ENCODE measurements at places on chromosomes 2 and 18.

DNA sequence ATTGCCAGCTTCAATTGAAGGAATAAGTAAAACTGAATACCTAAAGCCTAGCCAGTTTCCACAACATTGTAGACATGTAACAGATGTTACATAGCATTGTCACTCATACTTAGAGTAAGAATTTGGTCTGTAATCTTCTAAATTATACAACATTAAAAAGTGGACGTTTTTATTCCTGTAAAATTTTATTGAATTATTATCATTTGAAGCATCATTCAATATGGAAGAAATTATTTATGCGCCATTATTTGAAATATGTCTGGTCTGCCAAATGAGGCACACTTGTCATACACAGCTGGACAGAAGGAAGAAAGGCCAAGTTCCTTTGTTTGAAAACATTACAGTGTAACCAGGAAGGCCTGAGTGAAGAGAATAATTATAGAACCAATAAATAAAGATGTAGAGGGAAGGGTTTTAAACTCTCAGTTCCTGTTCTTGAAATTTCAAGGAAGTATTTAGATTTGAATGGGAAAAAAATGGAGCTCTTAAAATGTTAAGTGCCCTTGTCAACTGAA is 575.5 kb downstream of the LRRTM4 start:
- no peak for DNase-seq

GRCh38 chr2:98026292-98026691 is 30.5 kb upstream of the TMEM131 start:
- no peak for DNase-seq

DNA sequence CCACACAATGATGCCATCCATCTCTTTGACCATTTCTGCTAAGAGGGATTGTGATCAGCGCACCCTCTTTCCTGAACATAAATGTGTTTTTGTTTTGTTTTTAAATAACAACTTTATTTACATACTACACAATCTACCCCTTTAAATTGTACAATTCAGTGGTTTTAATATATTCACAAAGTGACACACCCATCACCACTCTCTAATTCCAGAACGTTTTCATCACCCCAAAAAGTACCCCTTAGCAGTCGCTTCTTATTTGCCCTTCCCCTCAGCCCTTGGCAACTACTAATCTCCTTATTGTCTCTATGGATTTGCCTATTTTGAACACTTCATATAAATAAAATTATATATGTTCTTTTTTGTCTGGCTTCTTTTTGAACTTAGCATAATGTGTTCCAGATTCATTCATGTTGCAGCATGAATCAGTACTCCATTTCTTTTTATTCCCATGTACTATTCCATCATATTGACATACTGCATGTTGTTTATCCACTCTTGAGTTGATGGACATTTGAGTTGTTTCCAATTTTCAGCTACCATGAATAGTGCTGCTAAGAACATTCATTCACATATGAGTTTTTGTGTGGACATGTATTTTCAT is 150.9 kb upstream of the NABP1 start:
- DNase-seq = no peak

DNA sequence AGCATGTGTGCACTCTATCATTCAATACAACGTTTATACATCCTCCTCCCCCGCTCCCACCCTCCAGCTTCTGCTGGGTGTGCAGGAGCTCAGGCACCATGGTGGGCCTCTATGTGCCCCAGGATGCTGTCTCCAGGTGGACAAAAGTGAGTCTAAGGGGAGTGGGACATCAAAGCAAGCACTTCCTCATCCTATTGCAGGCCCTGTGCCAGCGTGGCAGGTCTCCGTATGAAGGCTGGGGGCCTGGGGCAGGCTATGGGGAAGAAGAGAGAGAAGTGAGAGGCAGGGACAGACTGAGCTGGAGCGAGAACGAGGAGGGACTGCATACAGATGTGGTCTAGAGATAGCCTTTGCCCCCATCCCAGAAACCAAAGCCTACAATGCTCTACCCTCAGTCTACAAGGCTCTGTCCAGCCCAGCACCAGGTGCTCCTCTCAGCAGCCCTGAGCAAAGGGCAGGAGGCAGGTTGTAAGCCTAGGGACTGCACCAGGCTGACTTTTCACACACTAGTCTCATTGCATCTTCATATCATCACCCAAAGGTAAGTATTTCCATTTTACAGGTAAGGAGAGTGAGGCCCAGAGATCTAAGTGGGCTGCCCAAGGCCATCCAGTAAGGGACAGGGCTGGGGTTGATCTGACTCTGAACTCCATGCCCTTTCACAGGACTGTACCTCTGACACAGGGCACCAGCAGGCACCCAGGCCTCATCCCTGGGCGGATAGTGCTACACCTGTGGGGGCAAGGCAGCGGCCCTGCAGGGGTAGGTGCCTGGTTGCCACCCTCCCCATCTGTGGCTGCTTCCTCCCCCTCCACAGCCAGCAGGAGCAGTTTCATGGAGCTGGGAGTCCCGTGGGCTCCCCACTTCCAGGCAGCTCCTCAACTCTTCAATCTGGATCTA is 14.0 kb upstream of the ARID5A start:
- no peak for DNase-seq

- no peak for DNase-seq
Observed at GRCh38 chr18:23071285-23071684, 64.0 kb upstream of the CABLES1 start.

DNA sequence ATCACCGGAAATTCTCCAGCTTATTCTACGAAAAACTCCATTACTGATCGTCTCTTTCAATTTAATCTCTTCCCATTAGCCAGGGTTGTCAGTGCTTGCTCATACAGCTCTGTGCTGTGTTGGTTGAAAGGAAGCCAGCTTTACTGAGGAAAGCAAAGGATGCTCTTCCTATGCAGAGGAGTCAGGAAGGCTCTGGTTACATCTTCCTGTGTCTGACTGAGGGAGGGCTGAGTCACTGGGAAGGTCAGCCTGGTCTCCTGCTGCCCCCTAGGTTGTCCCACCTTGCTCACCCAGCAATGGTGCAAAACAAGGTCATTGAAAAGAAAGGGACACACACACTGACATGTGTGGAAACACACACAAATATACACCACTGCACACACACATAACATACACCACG is 975.6 kb downstream of the DCDC2C start:
- DNase-seq = no peak

- no peak for DNase-seq
Observed at GRCh38 chr2:222355860-222356259, 57.1 kb upstream of the PAX3 start.

DNA sequence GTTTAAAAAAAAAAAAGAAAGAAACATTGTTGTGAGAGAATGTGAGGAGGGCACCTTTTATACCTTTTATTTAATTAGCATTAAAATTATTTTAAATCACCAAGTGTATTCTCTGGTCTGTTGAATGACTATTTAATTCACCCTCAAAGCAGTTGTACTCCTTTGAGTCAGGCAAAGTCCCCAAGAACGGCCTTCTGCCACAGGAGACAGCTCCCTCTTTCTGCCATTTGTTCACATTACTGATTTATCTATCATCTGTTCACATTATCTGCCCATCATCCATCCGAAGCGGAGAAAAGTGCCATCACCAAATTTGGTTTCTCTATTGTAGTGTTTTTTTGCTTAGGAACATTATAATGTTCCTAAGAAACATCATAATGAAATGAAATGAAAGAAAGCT is 240.7 kb upstream of the DPP10 start:
- DNase-seq = no peak
